ENCODE measurements at places on chromosomes 1 and 21. TPM values are rescaled to one million over a fixed set of nuclear protein-coding genes. Genes with fewer than 3 reads are reported as not detected.

PIK3R3 gene
- total RNA-seq: 14.9 TPM

OR6N1 gene
- not detected for total RNA-seq

FYB2 gene
- not detected for total RNA-seq

C2CD4D gene
- not detected for total RNA-seq

CELA2A gene
- not detected for total RNA-seq

TARS2 gene
- 8.4 TPM for total RNA-seq

- DNase-seq: no peak
These were observed 50.7 kb downstream of the ZNF684 start for GRCh38 chr1:40582116-40582515.

DNA sequence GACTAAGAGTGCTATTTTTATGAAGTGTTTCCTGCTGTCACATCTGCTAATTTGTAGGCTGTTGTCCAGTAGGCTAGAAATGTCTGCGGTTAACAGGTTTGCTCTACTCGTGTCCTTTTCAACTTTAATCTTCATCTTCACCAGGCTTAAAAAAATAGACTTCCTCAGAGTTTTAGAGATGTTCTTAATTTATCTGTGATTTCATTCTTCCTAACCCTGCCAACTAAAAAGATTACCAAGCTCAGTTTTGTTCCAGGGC lies 66.8 kb downstream of the SASS6 start:
- no peak for DNase-seq

- no peak for DNase-seq
These were observed 3.7 kb upstream of the KLF18 start for GRCh38 chr1:44144962-44145756.

GRCh38 chr1:228541725-228542124 lies 54.5 kb downstream of the RNF187 start:
- DNase-seq: no peak

DNA sequence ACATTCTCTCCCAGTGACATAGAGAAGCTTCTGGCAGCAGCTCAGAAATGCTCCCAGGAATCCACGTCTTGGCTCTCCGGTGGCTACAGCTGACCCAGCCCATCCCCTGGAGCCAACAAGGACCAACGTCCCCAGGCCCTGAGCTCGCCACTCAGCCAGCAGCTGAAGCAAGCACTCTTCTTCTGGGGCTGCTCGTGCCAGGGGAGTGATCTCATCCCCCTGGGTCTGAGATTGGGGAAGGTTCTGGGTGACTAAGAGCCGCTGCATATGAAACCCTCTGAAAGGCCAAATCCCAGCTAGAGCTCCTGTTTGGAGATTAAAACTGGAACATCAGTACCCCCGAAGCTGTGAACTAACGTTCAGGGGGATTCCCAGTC lies 487.9 kb downstream of the NPHP4 start:
- peak; percentile 27 for DNase-seq

GRCh38 chr1:42845866-42846256 lies 552 bp upstream of the ZNF691 start:
- no peak for DNase-seq

- no peak for DNase-seq
These were observed 576.2 kb downstream of the NEGR1 start for GRCh38 chr1:71706029-71706671.

- no peak for DNase-seq
These were observed 11.8 kb downstream of the ZBED6 start for GRCh38 chr1:203807196-203807595.

DNA sequence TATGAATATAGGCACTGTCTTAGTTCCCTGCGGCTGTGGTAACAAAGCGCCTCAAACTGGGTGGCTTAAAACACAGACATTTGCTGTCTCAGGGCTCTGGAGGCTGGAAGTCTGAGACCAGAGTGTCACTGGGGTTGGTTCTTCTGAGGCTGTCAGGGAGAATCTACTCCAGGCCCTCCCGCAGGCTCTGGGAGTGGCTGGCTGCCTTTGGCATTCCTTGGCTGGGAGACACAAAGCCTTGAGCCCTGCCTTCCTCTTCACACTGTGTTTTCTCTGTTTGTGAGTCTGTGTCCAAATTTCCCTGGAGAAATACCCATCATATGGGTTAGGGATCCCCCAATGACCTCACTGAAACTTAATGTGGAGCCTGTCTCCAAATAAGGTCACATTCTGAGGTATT lies 38.5 kb downstream of the B3GALT5 start:
- DNase-seq: no peak

DNA sequence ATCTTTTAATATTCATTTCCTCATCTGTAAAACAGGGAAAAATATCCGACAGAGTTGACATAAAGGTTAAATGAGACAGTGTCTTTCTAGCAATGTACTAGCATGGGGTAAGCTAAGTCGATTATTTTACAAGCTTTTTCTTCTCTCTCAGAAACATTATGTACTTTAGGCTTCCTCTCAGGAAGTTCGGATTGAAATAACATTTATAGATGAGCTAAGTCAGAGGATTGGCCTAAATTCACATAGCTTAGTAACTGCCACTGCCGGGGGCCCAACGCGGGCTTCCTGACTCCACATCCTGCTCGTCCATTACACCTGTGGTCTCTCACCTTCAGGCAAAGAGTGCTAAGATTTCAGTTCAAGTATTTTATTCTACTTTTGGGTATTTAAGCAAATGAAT lies 462.3 kb upstream of the NFIA start:
- DNase-seq: no peak

DNA sequence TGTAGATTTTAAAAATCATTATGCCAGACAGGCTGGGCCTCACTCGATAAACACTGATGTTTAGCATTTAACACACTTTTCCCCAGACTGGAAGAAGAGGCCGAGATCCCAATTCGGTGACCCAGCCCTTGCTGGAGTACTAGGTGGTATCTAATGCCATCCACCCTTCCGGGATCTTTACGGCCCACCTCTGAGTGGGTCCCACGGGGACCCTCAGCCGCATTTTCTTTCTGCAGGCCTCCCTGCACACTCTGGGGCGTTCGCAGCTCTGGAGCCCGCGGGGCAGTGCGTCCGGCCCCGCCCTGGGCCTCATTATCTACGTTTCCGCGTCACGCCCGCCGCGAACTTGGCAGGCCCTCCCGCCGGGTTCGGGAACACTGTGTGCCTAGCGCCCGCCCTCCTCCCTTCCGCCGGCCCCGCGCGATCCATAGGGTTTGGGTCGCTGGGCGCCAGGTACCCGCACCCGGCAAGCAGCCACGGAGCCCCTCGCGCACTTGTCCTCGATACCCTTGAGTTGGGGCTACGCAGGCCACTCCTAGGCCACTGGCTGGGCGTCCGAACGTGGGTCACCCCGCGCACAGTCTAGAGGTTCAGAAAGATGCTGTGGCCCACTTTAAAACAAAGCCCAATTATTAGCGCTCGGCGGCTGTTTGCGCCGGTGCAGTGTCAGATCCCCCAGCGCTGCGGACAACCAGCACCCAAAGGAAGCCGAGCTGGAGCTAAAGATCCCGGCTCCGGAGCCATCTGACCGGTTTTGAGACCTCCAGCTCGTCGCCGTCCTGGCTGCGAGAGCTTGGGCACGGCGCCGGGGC lies 950 bp upstream of the EVA1C start:
- DNase-seq: no peak

- DNase-seq: no peak
These were observed 18.7 kb upstream of the BLACAT1 start for GRCh38 chr1:205474571-205474970.

Measured in H4 (cell line).